ENCODE measurements at places on chromosomes 4 and X. TPM values are rescaled to one million over a fixed set of nuclear protein-coding genes. Genes with fewer than 3 reads are reported as not detected.

JAKMIP1 gene
- total RNA-seq, result not detected

CLIC2 gene
- 9.5 TPM for total RNA-seq

LEF1 gene
- total RNA-seq, result 0.07 TPM

LANCL3 gene
- 3.5 TPM for total RNA-seq

PARM1 gene
- total RNA-seq, result 0.07 TPM
